ENCODE measurements at places on chromosomes 2 and 18. TPM values are rescaled to one million over a fixed set of nuclear protein-coding genes. Genes with fewer than 3 reads are reported as not detected.

Gene SULT1C4
- total RNA-seq = 12.8 TPM

Gene SP5
- total RNA-seq = 0.05 TPM

Gene PUM2
- 61.0 TPM for total RNA-seq

Gene MYO1B
- 66.5 TPM for total RNA-seq

Gene AQP12B
- total RNA-seq = not detected

Gene ADAM23
- 0.51 TPM for total RNA-seq

Gene LBX2
- 0.84 TPM for total RNA-seq

Gene TUBA3E
- total RNA-seq = not detected

Gene CNGA3
- not detected for total RNA-seq

Gene BCL2L11
- total RNA-seq = 19.5 TPM

DNA sequence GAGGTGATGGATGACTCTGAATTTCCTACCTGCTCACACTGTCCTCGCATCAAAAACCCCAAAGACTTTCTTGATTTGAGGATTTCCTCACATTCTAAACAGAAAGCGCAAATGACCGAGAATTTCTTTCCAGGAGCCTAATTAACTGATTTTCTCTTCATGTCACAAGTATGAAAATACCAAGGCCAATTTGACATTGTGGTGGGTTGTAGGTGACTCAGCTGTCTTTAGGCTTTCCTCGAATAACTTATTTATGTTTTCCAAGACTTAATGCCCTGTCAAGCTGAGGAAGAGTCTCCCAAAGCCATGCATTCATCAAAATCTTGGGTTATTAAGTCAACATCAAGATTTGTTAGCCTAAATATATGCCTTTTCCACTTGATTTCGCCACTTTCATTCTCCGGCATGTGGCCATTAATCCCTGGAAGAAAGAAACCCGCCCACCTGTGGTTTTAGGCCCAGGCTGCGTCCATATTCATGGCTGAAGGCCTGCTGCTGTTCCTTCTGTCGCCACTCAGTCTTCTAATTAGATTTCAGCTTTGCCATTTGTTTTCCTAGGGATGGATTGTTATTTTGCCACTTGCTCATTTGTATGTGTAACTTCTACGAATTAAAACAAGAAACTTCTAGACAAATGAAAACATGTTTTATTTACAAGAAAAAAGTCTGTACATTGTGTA is 84.9 kb downstream of the ST6GAL2 start:
- no peaks in the 10 kb centered on the region for H3K27me3 ChIP-seq
- DNase-seq = no peak
- no peaks in the 10 kb centered on the region for H3K4me1 ChIP-seq

GRCh38 chr18:23142251-23142929 is 7.1 kb downstream of the CABLES1 start:
- no peaks in the 10 kb centered on the region for H3K36me3 ChIP-seq
- no peaks in the 10 kb centered on the region for H3K27me3 ChIP-seq
- H3K4me3 ChIP-seq = no peak overlapping the region
- no peak for DNase-seq
- peak overlapping the region; percentile 88 for H3K27ac ChIP-seq
- peaks cover 8% of the 10 kb centered on the region for H3K4me1 ChIP-seq

DNA sequence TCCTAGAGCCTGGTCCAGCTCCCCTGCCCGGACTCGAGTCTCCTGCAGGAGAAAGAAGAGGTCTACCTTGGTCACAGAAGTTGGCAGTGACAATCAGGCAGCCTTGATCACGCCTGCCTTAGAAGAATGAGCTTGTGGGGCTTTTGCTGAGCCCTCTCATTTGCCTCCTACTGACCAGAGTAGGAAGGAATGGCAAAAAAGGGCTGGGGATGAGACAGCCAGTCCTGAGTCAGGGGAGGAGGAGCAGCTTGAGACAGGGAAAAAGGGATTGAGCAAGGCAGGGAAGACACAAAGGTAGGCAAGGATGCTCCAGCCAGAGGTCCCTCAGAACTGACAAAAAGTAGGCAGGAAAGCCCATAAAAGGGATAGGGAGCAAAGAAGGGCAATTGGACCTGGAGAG is 6.0 kb downstream of the WDR54 start:
- H3K27me3 ChIP-seq = no peaks in the 10 kb centered on the region
- no peak overlapping the region for H3K4me3 ChIP-seq
- H3K36me3 ChIP-seq = peaks cover 10% of the 10 kb centered on the region
- no peak for DNase-seq
- H3K27ac ChIP-seq = no peak overlapping the region

GRCh38 chr18:45830917-45831316 is 5.4 kb downstream of the SIGLEC15 start:
- H3K27ac ChIP-seq = no peak overlapping the region
- no peak overlapping the region for H3K4me3 ChIP-seq
- peaks cover 5% of the 10 kb centered on the region for H3K4me1 ChIP-seq

- no peaks in the 10 kb centered on the region for H3K4me1 ChIP-seq
- H3K36me3 ChIP-seq = no peaks in the 10 kb centered on the region
- H3K4me3 ChIP-seq = peak overlapping the region; percentile 51
- peak overlapping the region; percentile 99 for H3K27ac ChIP-seq
Measured at GRCh38 chr2:42809819-42810120, 17.4 kb upstream of the HAAO start.

DNA sequence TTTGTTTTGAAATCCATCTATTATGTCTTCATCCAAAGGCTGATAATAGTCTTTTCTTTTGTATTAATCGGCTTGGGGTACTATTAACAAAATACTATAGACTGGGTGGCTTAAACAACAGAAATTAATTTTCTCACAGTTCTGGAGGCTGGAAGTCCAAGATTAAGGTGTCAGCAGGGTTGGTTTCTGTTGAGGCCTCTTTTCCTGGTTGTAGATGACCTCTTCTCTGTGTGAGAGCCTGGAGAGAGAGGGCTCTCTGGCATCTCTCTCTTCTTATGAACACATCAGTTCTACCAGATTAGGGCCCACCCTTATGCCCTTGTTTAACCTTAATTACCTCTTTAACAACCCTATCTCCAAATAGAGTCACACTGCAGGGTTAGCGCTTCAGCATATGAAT is 14.2 kb upstream of the KCTD1 start:
- H3K4me3 ChIP-seq = no peak overlapping the region
- H3K4me1 ChIP-seq = no peaks in the 10 kb centered on the region
- DNase-seq = no peak
- no peaks in the 10 kb centered on the region for H3K36me3 ChIP-seq

- H3K4me1 ChIP-seq = peaks cover 3% of the 10 kb centered on the region
- no peak for DNase-seq
- H3K27me3 ChIP-seq = no peaks in the 10 kb centered on the region
Measured at GRCh38 chr2:16623564-16624435, 41.8 kb downstream of the CYRIA start.

GRCh38 chr2:112195167-112195766 is 57.1 kb downstream of the FBLN7 start:
- H3K36me3 ChIP-seq = no peaks in the 10 kb centered on the region
- DNase-seq = no peak
- no peaks in the 10 kb centered on the region for H3K27me3 ChIP-seq
- no peaks in the 10 kb centered on the region for H3K4me1 ChIP-seq
- no peak overlapping the region for H3K4me3 ChIP-seq

DNA sequence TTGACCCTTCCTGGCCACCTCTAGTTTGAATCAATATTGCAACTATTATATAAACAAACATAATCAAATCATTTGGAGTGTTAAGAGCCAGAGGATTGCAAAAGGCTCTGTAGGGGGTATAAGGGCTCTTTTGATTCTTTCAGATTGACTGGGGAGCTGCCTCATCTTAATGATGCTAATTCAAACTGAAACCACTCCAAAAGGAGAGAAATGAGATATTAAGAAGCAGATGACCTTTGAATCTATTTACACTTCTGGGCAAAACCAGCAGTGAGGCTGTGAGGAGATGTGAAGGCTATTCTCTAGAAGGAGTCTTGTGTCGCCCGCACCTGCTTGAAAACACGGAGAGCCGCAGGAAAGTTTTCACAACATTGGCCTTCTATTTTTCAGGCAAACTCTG is 311.2 kb upstream of the CRIM1 start:
- no peaks in the 10 kb centered on the region for H3K36me3 ChIP-seq
- no peaks in the 10 kb centered on the region for H3K4me1 ChIP-seq
- DNase-seq = no peak
- no peak overlapping the region for H3K4me3 ChIP-seq
- H3K27me3 ChIP-seq = peaks cover 4% of the 10 kb centered on the region

DNA sequence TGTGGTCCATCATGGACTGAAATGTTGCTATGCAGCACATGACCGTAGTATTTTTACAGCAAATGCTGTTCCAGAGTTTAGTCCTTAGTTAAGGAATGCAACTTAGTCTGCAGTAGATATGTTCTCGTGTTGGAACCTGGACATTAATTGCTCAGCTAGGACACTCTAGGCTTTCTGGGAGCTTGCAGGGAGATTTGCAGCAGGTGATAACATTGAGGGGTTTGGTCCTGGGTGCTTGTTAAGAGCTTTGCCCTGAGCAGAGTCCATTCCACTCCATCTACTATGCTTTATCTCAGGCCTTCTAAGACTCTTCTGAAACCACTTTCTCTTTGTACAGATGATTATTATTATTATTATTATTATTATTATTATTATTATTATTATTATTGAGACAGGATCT is 27.1 kb downstream of the DRC1 start:
- no peak for DNase-seq
- no peaks in the 10 kb centered on the region for H3K4me1 ChIP-seq
- H3K36me3 ChIP-seq = no peaks in the 10 kb centered on the region

DNA sequence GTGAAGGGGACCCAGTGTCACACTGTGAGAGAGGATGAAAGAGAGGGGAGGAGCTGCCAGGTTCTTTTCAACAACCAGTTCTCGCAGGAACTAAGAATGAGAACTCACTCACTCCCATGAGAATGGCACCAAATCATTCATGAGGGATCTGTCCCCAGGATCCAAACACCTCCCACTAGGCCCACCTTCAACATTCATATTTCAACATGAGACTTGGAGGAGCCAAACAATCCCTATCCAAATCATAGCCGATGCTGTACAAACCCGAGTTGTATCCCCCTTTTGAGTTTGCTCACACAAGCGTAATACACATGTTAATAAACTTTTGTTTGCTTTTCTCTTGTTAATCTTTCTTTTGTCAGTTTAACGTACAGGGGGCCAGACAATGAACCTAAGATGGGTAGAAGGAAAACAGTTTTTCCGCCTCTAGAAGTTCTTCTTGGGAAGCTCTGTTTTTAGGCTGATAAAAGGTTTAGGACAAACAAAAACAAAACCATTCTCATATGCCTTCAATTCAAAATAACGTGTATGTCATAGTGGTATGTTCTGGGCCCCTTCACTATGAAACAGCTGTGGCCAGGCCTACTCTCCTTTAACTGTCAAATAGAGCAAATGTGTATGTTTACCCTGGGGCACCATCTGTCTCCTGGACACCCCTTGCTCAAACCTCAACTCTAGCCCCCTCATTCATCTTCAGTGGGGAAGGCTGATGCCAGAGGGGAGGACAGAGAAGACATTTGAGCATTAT is 9.1 kb upstream of the TMEM37 start:
- no peaks in the 10 kb centered on the region for H3K27me3 ChIP-seq
- H3K27ac ChIP-seq = no peak overlapping the region
- H3K4me1 ChIP-seq = peaks cover 19% of the 10 kb centered on the region
- no peak overlapping the region for H3K4me3 ChIP-seq

DNA sequence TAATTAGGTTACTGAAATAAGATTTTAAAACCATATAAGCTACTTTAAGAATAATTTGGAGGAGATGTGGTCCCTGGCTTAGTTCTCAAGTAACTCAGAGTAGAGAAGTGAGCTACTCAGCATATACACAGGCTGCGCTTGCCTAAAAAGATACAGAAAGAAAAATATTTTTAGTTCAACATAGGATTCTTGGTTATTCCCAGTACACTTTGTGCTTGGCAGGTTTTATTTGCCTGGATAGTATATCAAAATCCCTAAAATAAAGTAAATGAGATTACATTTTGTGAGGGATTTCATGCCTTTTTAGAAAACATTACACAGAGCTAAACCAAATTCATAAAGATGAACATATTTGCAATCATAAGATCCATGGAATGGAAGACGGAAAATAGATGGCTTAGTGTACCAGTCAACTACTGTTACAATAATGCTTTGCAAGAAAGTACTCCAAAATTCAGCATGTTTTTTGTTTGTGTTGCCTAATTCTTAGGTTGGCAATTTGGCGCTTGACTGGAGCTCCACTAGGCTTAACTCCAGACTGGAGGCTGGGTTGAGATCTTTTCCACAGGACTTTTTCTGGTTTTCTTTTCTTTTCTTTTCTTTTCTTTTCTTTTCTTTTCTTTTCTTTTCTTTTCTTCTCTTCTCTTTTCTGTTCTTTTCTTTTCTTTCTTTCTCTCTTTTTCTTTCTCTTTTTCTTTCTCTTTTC is 600.5 kb upstream of the SYT4 start:
- no peaks in the 10 kb centered on the region for H3K4me1 ChIP-seq
- H3K27ac ChIP-seq = no peak overlapping the region
- no peaks in the 10 kb centered on the region for H3K27me3 ChIP-seq
- DNase-seq = no peak
- H3K36me3 ChIP-seq = no peaks in the 10 kb centered on the region
- no peak overlapping the region for H3K4me3 ChIP-seq

DNA sequence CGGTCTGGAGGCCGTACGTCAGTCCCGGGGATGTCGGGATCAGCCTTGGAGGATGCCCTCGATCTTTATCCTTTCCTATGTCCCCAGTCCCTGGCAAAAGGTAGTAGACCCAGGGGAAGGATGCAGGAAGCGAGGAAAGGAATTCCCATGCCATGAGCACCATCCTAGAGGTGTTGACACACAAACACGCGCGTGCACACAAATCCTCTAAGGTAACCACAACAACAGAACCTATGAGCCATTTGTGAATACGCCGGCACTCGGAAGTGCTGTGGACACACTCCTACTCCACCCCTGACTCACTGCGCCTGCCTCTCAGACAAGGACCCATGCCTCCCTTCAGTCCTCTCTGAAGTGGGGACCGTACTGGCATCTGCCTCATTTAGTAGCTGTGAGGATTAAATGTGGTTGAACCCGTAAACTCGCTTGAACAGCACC is 11.3 kb upstream of the MLPH start:
- DNase-seq = no peak
- peak overlapping the region; percentile 69 for H3K27ac ChIP-seq
- H3K4me3 ChIP-seq = peak overlapping the region; percentile 73
- peaks cover 6% of the 10 kb centered on the region for H3K4me1 ChIP-seq

GRCh38 chr18:30358555-30358954 is 684.0 kb downstream of the DSC3 start:
- no peaks in the 10 kb centered on the region for H3K36me3 ChIP-seq
- H3K27ac ChIP-seq = no peak overlapping the region
- no peaks in the 10 kb centered on the region for H3K27me3 ChIP-seq
- no peak overlapping the region for H3K4me3 ChIP-seq
- DNase-seq = no peak

DNA sequence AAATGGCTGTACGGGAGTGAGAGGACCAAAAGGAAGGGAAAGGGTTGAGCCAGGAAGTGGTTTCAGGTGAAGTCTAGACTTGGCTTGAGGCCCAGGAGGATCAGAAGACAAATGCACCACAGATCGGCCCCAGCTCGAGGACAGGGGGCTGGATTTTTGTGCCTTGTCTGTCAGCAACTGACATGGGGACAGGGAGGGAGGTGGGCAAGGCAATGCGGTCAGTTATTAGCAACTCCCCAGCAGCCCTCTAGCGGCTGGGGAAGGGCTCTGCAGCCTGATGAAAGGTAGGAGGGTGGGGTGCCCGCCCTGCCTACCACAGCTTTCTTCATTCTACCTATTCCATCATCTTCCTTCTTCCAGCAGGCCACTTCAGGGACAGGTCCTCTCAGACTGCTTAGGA is 50.0 kb downstream of the CPO start:
- H3K4me3 ChIP-seq = no peak overlapping the region
- DNase-seq = no peak
- no peaks in the 10 kb centered on the region for H3K27me3 ChIP-seq
